Bronchial smooth muscle cell (primary cell): ENCODE measurements at places on chromosomes 1 and 21. TPM values are rescaled to one million over a fixed set of nuclear protein-coding genes. Genes with fewer than 3 reads are reported as not detected.

S100A7A gene
- total RNA-seq = not detected in 2 replicates

FABP3 gene
- total RNA-seq = 94.9 and 154 TPM in 2 replicates

KRTAP7-1 gene
- total RNA-seq = not detected in 2 replicates

TMEM53 gene
- 6.3 and 7.2 TPM in 2 replicates for total RNA-seq

NBPF6 gene
- total RNA-seq = not detected in 2 replicates

PEAR1 gene
- 0.09 and 2.5 TPM in 2 replicates for total RNA-seq

RAD54L gene
- 0.86 and 0.95 TPM in 2 replicates for total RNA-seq

F5 gene
- total RNA-seq = not detected in 2 replicates

NLRP3 gene
- not detected in 2 replicates for total RNA-seq

SPATA45 gene
- not detected in 2 replicates for total RNA-seq

SELE gene
- total RNA-seq = not detected in 2 replicates

BRINP3 gene
- total RNA-seq = not detected in 2 replicates

PRAMEF20 gene
- total RNA-seq = not detected in 2 replicates

KIF14 gene
- total RNA-seq = 0.43 and 1.6 TPM in 2 replicates

DNALI1 gene
- 4.9 and 9.8 TPM in 2 replicates for total RNA-seq

SEC16B gene
- 2.7 and 4.1 TPM in 2 replicates for total RNA-seq

FCRL5 gene
- total RNA-seq = not detected in 2 replicates

CLEC20A gene
- total RNA-seq = not detected in 2 replicates

KRTAP24-1 gene
- not detected in 2 replicates for total RNA-seq
